Aorta (tissue), 5 donors: ENCODE measurements at places on chromosomes 1 and 21. TPM values are rescaled to one million over a fixed set of nuclear protein-coding genes. Genes with fewer than 3 reads are reported as not detected.

GRCh38 chr1:69263921-69264391 is 303.8 kb upstream of the LRRC7 start:
- H3K36me3 ChIP-seq: no peaks in the 10 kb centered on the region
- no peak overlapping the region for H3K4me3 ChIP-seq
- H3K27ac ChIP-seq: no peak overlapping the region
- no peaks in the 10 kb centered on the region for H3K27me3 ChIP-seq
- peaks cover 4% of the 10 kb centered on the region for H3K4me1 ChIP-seq

DNA sequence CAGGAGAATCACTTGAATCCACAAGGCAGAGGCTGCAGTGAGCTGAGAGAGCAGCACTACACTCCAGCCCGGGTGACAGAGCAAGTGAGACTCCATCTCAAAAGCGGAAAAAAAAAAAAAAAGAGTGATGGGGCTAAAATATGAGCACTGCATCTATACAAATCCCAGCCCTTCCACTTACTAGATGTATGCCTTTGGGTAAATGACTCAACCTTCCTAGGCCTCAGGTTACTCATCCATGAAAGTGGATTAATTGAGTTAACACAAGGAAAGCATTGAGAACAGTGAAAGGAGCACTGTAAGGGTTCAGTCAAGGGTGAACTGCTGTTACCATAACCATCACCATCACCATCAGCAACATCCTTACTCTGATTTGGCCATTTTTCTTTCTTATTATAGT is 226.4 kb upstream of the C8B start:
- no peak overlapping the region for H3K27ac ChIP-seq
- no peaks in the 10 kb centered on the region for H3K4me1 ChIP-seq
- no peak for DNase-seq
- no peak overlapping the region for H3K4me3 ChIP-seq

DNA sequence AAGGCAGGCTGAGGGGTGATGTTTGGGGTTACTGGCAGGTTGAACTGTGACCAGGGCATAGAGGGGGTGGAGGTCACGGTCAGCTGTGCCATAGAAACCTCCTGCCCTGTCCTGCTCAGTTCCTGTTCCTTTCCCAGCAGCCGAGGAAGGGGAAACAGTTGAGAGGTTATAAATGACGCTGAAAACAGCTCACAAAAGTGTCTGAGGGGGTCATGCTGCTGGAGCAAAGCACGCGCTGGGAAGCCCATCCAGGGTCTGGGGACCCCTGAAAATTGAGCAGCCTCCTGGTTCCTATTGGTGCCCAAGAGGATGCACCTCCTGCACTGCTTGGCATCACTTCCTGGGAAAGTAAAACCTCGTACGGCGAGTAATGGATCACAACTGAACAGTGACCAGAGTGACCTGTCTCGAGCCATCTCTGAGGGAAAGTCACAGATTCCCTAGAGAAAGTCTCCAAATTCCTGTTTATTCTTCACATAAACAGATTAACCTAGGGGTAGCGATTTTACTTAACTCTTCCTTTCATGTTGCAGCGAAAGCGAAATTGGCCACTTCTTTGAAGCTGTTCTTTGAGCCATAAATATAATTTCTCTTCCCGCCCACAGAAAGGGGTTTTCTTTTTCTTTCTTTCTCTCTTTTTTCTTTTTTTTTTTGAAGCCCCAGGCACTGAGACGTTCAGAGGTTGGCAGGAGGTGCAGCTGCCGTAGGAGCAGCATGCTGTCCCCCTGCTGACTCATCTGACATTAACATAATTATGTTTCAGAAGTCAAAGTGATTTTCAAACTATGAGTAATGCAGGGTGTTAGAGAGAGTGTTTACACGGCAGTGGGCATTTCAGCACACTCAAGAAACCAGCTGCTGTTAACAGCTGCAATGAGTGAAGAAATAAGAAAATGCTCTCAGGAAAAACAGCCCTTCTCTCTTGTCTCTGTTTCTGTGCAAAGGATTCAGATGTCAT is 41.8 kb upstream of the ATF3 start:
- H3K36me3 ChIP-seq: no peaks in the 10 kb centered on the region
- H3K27me3 ChIP-seq: no peaks in the 10 kb centered on the region
- H3K4me3 ChIP-seq: peak overlapping the region; percentile 79
- peak overlapping the region; percentile 14 for H3K27ac ChIP-seq
- H3K4me1 ChIP-seq: no peaks in the 10 kb centered on the region

DNA sequence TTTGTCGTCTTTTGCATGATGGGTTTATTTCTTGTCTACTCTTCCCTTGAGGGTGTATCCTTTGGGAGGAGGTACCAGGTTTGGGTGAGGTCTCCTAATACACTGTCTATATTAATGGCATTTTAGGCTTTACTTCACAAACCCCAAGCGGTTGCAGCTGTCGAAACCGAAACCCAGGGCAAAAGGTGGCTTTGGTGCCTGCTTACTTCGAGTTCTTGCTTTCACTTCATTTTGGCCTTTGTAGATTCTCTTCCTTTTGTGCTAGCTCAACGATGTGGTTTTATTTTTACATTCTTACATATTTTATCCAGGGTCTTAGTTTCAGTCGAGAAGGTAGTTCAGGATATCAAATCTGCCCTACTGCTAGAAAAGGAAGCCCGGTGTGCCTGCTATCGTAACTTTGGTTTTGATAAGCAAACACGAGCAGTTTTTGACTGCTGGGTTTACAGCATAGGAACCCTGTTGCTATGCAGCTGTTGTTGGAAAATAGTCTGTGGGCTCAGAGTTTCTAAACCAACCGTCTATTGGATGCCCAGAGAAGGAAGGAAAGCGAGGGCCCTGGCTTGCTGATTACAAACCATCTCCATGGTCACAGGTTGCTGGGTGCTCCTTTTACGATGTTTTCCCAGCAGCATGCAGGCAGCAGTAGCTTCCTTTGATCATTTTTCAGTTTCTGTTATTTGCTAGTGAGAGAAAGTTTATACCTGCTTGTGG is 9.8 kb upstream of the TSPAN2 start:
- H3K27ac ChIP-seq: peak overlapping the region; percentile 79
- H3K4me3 ChIP-seq: peak overlapping the region; percentile 74
- no peak for DNase-seq
- no peaks in the 10 kb centered on the region for H3K36me3 ChIP-seq

GRCh38 chr1:201703621-201704438 is 125.1 kb upstream of the IPO9 start:
- H3K36me3 ChIP-seq: no peaks in the 10 kb centered on the region
- no peak overlapping the region for H3K27ac ChIP-seq
- no peaks in the 10 kb centered on the region for H3K27me3 ChIP-seq
- H3K4me3 ChIP-seq: no peak overlapping the region

GRCh38 chr1:192160196-192160595 is 1.9 kb downstream of the RGS18 start:
- H3K36me3 ChIP-seq: no peaks in the 10 kb centered on the region
- no peak overlapping the region for H3K4me3 ChIP-seq
- H3K27ac ChIP-seq: no peak overlapping the region

GRCh38 chr1:174160109-174160473 is 771 bp downstream of the RABGAP1L start:
- H3K36me3 ChIP-seq: no peaks in the 10 kb centered on the region
- peak overlapping the region; percentile 93 for H3K4me3 ChIP-seq
- H3K27ac ChIP-seq: no peak overlapping the region

DNA sequence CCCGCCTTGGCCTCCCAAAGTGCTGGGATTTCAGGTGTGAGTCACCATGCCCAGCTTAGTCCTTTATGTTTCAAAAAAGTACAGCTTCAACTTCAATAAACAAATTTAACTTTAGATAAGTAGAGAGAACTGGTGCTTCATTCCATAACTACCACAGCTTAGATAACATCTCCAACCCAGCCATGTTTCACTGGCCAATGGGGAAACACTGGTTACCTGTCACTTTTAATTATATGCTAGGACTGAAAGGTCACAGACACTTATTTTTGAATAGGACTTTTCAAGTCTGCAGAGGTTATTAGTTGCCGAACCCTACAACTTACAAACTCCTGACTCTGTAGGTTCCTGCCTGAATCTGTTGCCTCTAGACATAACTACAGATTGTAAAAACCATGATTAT is 56.5 kb upstream of the ST6GALNAC3 start:
- DNase-seq: no peak
- no peak overlapping the region for H3K27ac ChIP-seq
- no peaks in the 10 kb centered on the region for H3K4me1 ChIP-seq
- H3K4me3 ChIP-seq: no peak overlapping the region

DNA sequence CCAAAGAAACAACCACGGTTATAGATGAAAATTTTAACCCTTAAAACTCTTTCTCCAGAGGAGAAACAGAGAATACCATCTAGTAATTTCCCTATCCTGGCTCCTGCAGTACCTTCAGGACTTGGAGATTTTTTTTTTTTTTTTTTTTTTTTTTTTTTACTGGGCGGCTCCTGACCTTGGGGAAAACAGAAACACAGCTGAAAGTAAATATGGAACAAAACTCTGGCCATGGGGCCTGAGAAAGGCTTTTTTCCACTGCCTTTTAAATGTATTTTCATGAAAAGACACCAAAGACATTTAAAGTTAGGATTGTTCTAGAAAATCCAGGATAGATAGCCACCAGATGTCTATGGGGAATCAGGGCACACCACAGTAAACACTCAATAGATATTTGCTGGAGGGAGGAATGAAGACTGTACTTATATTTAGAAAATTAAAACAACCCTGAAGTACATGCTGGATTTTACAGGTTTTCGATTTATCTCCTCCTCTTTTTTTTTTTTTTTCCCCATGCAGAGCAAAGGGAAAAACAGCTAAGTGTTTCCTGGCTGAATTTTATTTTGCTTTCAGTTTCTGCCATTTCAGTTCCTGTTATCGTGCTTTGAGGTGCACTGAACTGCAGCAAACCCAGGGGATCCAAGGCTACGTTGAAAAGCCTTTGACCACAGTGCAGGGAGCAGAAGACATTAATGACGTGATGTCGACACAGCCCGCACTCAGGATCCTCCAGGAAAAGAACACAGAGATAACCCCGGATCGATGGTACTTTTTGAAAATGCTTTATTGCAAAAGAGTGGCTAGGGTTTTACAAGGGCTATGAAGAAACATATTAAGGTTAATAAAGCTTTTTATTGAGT is 35.7 kb upstream of the CNN3 start:
- H3K4me3 ChIP-seq: no peak overlapping the region
- no peaks in the 10 kb centered on the region for H3K4me1 ChIP-seq
- no peak for DNase-seq
- no peaks in the 10 kb centered on the region for H3K36me3 ChIP-seq

Gene KRTAP13-2
- not detected for total RNA-seq

Gene TNNI3K
- total RNA-seq: 2.8 TPM

DNA sequence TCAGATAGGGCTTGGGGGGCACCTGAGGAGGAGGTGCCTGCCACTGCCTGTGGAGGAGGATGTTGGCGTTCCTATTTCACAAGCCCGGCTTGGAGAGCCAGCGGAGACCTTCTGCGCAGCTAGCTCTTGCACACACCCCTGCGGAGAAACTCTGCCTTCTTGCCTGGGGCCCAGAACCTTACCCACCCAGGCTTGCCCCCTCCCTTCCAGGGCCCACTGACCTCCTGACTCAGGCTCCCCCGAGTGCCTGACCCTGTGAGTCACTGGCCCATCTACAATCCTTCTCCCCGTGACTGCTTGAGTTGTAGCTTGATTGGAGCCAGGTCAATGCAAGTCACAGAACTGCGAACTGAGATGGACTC is 3.4 kb downstream of the HES2 start:
- no peak overlapping the region for H3K4me3 ChIP-seq
- no peaks in the 10 kb centered on the region for H3K36me3 ChIP-seq
- H3K27ac ChIP-seq: no peak overlapping the region

GRCh38 chr1:152658649-152659048 is 4.5 kb upstream of the LCE2D start:
- DNase-seq: no peak
- no peak overlapping the region for H3K27ac ChIP-seq

DNA sequence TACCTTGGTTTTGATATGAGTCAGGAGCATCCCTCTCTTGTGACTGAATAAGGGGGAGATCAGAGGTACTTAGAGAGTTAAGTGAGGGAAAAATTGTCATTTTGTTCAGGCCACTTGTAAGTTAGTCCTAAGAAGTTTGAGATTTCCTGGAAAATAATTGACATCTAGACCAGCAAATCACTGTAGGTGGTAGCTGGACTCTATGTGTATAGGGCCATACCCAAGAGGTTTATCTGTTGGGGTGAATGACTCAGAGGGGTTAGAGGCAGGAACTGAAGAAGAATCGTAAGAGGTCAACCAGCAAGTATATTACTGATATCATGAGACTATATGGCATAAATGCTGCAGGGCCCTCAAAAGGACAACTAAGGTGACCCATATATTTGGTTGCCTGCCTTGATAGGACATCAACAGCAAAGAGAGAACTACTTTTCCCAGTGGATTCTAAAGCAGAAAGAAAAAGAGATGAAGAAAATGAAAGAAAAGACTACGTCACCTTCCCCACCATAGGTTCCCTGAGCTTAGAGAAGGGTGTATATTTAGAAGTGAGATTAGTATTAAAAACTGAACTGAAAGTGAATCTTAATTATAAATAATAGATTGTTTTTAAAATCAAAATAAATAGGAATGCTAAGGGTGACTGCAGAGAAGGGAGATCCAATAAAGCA is 8.0 kb upstream of the RNPC3 start:
- no peaks in the 10 kb centered on the region for H3K4me1 ChIP-seq
- no peaks in the 10 kb centered on the region for H3K36me3 ChIP-seq
- no peak for DNase-seq
- H3K27ac ChIP-seq: no peak overlapping the region
- H3K27me3 ChIP-seq: no peaks in the 10 kb centered on the region

GRCh38 chr21:26159869-26160268 is 10.7 kb downstream of the APP start:
- no peaks in the 10 kb centered on the region for H3K27me3 ChIP-seq
- DNase-seq: no peak
- no peak overlapping the region for H3K27ac ChIP-seq
- H3K4me1 ChIP-seq: no peaks in the 10 kb centered on the region
- H3K36me3 ChIP-seq: no peaks in the 10 kb centered on the region

Gene CD244
- total RNA-seq: 1.9 TPM
